ENCODE measurements at places on chromosomes 3 and 15. TPM values are rescaled to one million over a fixed set of nuclear protein-coding genes. Genes with fewer than 3 reads are reported as not detected.

DNA sequence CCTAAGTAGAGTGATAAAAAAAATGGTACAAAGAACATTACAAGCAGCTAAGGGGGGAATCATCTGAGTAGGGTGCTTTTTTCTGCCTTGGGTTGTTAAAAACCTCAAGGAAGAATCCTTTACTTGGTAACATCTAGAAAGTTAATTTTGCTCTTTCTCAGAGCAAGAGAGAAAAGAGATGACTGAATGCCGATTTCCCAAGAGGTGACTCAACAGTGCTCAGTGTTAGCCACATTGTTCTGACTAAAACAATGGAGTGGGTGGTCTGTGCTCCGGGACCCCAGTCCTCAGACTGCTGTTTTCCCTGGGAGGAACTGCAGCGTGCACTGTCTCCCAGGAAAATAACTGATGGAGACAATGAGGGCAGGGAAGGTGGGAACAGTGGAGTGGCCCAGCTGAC is 41.1 kb upstream of the RASGRP1 start:
- no peak overlapping the region for H3K4me3 ChIP-seq
- no peaks in the 10 kb centered on the region for H3K36me3 ChIP-seq
- H3K27ac ChIP-seq = no peak overlapping the region
- H3K27me3 ChIP-seq = peaks cover 7% of the 10 kb centered on the region
- DNase-seq = no peak

- DNase-seq = no peak
- H3K36me3 ChIP-seq = no peaks in the 10 kb centered on the region
- H3K4me1 ChIP-seq = no peaks in the 10 kb centered on the region
- no peaks in the 10 kb centered on the region for H3K27me3 ChIP-seq
- no peak overlapping the region for H3K4me3 ChIP-seq
Observed at GRCh38 chr15:38471974-38472373, 18.0 kb downstream of the FAM98B start.

GRCh38 chr3:194998417-194998816 is 272.5 kb downstream of the XXYLT1 start:
- DNase-seq = no peak
- peaks cover 14% of the 10 kb centered on the region for H3K4me1 ChIP-seq
- H3K36me3 ChIP-seq = no peaks in the 10 kb centered on the region

GRCh38 chr3:66383998-66384745 is 116.7 kb downstream of the LRIG1 start:
- H3K4me1 ChIP-seq = no peaks in the 10 kb centered on the region
- no peak overlapping the region for H3K4me3 ChIP-seq

The GP5 gene
- total RNA-seq = 0.27 TPM

The MUSTN1 gene
- total RNA-seq = 2.6 TPM

All from hepatocyte (in vitro differentiated cells).